ENCODE measurements at places on chromosomes 7 and 10.

DNA sequence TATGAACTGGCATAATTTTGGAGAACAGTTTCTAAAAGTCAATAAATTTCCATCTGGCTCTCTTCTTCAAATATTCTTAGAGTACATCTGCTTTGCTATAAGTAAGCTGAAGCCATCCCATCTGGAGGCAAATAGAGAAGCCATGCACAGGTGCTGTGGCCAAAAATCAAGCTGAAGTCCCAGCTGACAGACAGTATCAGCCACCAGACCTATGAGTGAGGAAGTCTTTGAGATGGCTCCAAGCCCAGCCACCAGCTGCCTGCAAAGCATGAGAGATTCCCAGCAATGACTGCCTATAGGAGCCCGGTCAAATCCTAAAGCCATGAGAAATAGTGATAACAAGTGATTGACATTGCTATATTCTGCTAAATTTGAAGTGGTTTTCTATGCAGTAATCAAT, 21.7 kb upstream of the PRSS58 start:
- DNase-seq = no peak

- no peak for DNase-seq
These were observed 9.8 kb downstream of the ARHGAP12 start for GRCh38 chr10:31918671-31919409.

DNA sequence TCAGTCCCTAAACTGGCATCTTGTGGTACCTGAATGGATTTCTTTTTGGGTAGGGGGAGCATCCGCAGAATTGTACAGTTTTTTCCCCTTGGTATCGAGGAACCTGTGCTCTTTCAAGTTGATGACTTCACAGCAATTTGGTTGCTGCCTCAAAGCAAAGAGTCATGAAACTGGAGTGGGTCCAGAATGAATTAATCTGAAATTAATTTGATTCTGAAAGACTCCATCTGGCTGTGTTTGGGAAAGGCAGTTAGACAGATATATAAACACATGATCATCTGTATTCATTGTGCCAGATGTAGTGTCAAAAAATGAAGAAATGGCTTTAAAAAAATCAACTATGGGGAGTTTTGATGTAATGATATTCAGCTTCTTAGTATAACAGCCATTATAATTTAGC, 136.1 kb downstream of the CELF2 start:
- no peak for DNase-seq

- DNase-seq = no peak
These were observed 112.5 kb downstream of the DOCK1 start for GRCh38 chr10:127017541-127018297.

DNA sequence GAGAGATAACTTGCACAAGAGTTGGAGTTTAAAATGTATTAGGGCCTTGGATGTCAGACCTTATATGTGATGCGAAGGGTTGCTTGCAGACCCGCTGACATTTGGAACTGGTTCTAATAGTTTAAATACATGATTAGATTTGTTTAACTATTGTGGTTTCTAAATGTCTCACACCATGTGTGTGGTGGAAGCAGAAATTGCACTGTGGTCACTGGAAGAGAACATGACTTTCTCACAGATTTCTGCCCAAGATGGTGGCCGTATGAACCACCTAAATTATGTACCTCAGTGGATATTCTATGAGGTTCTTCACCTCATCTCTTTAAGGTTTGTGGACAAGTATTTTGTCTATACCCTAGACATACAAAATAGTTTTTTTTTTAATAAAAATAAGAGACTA, 8.2 kb upstream of the C1QL3 start:
- DNase-seq = no peak

DNA sequence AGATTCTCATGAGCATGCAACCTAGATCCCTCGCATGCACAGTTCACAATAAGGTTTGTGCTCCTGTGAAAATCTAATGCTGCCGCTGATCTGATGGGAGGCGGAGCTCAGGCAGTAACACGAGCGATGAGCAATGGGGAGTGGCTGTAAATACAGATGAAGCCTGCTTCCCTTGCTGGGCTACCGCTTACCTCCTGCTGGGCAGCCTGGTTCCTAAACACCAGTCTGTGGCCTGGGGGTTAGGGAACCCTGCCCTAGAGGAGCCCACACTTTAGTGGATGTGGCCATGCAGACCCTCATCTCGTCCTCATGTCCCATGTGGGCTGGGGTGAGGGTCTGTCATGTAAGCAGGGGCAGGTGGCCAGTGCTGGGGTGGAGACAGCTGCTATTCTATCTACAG, 417.6 kb downstream of the GLRX3 start:
- DNase-seq = peak; percentile 66

DNA sequence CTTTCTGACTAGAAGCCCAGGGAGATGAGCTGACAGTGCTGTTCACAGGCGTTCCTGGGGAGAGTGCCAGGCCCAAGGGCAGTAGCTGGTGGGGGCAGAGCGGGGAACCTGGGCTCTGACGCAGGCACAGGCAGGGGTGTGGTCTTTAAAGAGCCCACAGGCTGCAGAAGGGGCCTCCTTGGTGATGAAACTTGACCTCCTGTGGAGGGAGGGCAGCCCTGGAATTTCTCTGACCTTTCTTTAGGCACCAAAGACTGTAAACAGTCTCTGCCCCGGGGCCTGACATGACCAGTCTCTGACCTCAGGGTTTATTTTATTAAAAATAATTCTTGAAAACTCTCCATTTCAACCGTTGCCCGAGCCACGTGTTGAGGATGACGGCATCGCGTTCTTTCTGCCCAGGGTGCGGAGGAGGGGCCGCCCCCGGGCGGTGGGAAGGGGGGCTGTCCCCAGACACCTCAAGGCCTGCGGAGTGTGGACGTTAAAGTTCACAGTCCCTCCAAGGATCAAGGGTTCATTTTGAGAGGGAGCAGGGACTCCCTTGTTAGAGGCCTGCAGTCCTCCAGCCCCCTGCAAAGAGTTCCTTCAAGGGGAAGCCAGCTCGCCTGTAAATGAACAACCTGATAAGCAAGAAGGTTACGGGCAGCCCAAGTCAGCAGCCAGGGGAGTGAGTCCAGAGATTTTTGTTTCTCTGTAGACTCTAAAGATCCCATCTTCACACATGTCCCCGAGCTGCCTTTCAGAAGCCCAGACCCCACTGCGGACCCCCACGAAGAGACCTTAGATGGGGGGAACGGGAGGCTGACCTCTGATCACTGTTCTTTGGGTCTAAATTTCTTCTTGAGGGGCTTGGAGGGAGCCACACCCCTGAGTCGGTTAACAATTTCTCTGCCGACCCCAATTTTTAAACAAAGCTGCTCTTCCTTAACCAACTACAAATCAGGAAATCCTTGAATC, 128.9 kb downstream of the VIPR2 start:
- DNase-seq = no peak

DNA sequence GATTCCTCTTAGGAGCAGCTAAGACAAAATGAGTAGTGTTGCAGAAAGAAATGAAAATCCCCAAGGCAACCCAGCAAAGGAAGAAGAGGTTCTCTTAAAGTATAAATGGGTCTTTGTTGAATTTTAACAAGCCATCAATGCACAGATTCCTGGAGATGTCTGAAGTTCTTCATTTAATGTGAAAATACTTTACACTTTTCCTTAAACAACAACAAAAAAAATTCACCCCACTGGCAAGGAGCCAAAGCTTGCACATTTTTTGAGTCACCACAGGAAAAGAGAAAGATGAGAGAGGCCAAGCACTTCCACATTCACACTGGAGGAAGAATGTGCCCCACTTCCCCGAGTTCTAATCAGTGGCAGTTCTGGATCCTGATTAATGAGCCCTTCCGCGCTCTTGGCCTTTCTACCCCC, 286.4 kb upstream of the MEOX2 start:
- no peak for DNase-seq

DNA sequence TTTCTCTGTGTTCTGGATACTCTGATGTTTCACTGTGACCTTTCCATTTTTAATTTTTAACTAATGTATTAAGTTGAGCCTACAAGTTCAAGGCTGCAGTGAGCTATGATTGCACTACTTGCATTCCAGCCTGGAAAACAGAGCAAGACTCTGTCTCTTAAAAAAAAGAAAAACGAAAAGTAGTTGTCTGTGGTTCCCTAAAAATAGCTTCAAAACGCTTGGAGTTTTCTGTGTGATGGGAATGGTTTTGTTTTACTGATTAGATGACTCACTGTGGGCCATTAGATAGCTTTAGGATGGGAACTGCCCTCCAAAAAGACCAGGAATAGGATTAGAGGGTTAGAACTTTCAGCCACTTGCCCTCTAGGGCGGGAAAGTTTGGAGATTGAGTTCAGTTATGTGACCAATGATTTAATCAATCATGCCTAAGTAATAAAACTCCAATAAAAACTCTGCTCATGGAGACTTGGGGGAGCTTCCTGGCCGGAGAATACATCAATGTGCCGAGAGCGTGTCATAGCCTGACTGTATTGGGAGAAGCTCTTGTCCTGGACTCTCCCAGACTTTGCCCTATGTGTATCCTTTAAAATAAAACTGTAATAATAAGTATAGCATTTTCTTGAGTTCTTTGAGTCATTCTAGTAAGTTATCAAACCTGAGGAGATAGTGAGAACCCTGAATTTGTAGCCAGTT, 147.1 kb downstream of the LYZL1 start:
- DNase-seq = no peak

DNA sequence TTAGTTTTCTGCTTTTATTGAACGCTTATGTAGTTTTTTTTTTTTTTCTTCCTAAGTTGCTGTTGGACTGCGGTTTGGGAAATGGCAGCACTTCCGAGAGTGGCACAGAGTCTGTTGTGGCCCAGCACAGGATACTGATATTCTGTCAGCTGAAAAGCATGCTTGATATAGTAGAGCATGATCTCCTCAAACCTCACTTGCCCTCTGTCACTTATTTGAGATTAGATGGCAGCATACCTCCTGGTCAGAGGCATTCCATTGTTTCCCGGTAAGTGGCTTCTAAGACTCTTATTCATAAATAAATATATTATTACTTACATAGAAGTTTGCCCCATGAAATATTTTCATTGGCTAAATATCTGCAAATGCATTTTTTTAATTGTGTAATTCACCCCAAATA, 101.1 kb downstream of the BTAF1 start:
- no peak for DNase-seq

GRCh38 chr10:51503378-51503777, 196.0 kb downstream of the CSTF2T start:
- DNase-seq = no peak

- DNase-seq = no peak
These were observed 94.2 kb downstream of the LRMDA start for GRCh38 chr10:75525646-75526045.

DNA sequence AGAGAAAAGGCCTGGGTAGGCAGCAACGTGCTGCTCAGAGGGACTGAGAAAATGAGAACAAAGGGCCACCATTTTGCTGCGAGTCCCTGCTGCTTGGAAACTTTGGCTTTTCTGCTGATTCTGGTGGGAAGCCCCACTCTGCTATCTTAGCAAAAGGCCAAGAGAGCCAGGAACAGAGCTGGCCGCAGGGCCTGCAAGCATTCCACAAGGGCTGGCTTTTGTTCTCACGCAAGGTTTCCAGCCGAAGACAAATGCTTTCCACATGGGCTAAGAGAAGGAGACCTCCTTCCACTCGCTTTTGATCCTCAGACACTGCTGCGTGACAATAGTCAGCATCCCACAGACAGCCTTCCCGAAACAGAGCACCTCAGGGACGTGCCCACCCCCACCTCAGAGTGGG, 163.1 kb downstream of the ARHGAP12 start:
- no peak for DNase-seq

DNA sequence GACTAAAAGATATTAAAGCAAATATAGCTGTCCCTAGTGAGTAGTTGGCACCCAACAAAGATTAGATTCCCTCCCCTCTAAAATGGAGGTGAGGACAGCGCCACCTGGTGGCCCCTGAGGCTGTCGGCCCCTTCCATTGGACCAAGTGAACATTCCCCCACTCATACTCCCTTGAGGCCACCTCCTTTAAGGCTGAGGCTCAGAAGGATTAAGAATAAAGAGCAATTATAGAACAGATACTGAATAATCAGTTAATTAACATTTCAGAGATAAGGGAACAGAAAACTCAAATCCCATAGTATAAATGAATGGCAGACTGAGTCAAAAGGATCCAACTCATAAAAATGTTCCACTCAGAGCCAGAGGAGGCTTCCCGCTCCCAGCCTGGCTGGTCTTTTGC, 130.4 kb upstream of the GHITM start:
- DNase-seq = peak; percentile 53

DNA sequence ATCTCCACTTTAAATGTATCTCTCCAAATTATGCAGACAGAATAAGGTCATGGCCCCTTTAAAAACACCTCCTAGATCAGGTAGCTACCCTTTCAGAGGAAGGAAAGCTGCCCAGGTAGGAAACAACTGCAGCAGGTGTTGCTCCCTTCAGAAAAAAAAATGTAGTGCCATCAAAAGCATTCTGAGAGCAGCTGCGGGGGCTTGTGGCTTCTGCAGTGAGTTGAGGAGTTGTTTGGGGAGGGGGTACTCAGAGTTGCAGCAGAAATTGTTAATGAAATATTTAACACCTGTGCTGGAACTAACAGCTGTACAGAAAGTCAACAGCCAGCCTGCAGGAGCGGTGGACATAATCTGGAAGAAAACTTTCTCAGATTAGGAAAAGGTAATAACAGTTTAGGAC, 24.0 kb downstream of the CDHR3 start:
- no peak for DNase-seq

- no peak for DNase-seq
These were observed 135.1 kb downstream of the CHN2 start for GRCh38 chr7:29329686-29330085.

GRCh38 chr10:6182454-6183098, 20.2 kb upstream of the PFKFB3 start:
- no peak for DNase-seq

- DNase-seq = no peak
These were observed 370.3 kb downstream of the BMPER start for GRCh38 chr7:34275624-34276023.

GRCh38 chr10:33010132-33011037, 52.4 kb upstream of the ITGB1 start:
- peak; percentile 25 for DNase-seq

GRCh38 chr10:79123547-79123963, 54.8 kb downstream of the ZMIZ1 start:
- peak; percentile 61 for DNase-seq

DNA sequence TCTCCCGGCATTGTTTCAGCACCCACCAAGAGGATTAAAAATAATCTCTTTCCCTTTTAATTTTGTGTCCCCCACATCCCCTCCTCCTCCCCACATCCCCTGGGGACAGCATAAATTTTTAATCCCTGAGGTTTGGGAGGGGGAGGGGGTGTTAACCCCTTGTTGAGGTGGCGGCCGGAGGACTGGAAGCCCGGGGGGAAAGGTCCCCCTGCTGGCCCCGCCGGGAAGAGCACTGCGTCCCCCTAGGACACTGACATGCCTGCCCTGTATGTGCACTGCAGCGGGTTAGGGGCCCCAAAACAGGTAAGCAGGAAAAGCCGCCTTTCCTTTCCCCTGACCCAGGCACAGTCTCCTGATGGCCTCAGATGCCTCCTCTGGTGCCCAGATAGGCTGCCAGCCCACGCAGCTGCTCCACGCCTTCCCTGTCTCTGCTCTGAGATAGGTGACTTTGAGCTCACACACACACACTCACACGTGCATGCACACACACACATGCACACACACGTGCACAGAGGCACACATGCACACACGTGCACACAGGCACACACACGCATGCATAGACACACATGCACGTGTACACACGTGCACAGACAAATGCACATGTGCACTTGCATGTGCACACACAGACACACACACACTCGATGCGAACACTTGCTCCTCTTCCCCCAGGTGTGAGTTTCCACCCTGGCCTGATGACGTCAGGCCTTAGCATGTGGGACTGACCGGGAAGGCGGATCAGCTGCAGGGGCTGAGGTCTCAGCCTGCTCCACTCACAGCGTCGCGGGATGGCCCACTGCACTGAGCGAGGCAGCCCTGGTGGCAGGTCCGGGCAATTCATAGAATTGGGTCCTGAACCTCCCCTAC, 12.3 kb downstream of the CNPY1 start:
- DNase-seq = peak; percentile 89

GRCh38 chr7:30989824-30990672, 26.3 kb downstream of the GHRHR start:
- no peak for DNase-seq

Data from WERI-Rb-1 (cell line).